ENCODE measurements at places on chromosomes 11 and 22.

GRCh38 chr11:46675288-46675851 is 25.0 kb downstream of the ARHGAP1 start:
- DNase-seq = no peak

GRCh38 chr11:64474680-64475079 is 115.7 kb downstream of the RPS6KA4 start:
- no peak for DNase-seq

DNA sequence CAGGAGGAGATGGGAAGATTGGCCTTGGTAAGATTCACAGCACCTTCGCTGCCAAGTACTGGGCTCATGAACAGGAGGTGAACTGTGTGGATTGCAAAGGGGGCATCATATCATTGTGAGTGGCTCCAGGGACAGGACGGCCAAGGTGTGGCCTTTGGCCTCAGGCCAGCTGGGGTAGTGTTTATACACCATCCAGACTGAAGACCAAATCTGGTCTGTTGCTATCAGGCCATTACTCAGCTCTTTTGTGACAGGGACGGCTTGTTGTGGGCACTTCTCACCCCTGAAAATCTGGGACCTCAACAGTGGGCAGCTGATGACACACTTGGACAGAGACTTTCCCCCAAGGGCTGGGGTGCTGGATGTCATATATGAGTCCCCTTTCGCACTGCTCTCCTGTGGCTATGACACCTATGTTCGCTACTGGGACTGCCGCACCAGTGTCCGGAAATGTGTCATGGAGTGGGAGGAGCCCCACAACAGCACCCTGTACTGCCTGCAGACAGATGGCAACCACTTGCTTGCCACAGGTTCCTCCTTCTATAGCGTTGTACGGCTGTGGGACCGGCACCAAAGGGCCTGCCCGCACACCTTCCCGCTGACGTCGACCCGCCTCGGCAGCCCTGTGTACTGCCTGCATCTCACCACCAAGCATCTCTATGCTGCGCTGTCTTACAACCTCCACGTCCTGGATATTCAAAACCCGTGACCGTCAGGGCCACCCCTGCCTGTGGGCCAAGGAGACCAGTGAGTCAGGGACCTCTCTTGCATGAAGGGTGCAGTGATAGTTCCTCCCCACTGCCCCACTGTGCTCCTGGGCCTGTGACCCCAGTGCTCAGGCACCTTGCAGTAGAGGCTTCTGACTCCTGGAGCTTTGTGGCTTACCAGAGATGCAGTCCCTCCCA is 83.6 kb downstream of the BCR start:
- no peak for DNase-seq

- DNase-seq = no peak
These were observed 339.0 kb downstream of the METTL15 start for GRCh38 chr11:28447226-28447625.

DNA sequence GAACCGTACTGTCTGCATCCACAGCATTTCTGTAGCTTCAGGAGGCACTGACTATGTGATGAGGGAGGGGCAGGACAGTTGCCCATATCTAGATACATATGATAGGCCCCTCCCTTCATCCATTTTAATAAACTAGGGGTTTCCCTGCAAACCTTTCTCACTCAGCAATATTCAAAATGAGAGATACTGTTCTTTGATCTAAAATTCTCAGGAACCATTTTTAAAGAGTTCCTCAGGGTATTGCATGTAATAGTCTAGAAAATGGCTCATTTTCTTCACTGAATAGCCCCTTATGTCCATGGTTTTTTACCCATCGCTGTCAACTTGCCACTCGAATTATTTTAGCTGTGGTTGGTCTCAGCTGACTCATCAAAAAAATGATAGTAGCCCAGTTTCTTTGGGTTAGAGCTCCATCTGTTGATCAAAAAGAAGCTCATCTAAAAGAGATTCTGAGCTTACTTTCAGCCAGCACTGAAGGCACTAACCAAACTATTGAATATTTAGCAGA is 37.0 kb upstream of the DNAJB7 start:
- no peak for DNase-seq

DNA sequence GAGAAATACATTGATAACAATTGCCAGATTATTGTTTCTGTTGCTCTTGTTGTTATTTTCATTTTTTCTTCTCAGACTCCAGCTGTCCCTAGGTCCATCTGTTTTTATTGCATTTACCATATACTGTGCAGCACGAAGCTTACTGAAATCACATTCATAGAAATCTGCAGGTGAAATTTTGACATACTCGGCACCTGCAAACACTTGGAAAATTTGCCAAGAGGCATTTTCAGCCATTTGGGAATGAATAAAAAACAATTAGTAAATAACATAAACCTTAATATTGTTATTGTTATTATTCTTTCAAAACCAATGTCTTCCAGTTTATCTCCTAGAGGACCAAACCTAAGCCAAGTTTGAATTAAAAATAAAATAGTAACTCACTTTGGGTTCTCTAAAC is 2357.2 kb downstream of the LRRC4C start:
- no peak for DNase-seq

Data from NCI-H187 treated with DMSO at 0.1 percent for 48 hours (cell line).